ENCODE measurements at places on chromosomes 11 and 22. TPM values are rescaled to one million over a fixed set of nuclear protein-coding genes. Genes with fewer than 3 reads are reported as not detected.

Gene MUC15
- not detected for total RNA-seq

Gene POU2AF3
- total RNA-seq, result not detected

GRCh38 chr11:119729581-119729927 is 554 bp upstream of the NECTIN1 start:
- H3K4me1 ChIP-seq, result peaks cover 22% of the 10 kb centered on the region
- H3K27ac ChIP-seq, result no peak overlapping the region
- no peak for DNase-seq
- peak overlapping the region; percentile 37 for H3K4me3 ChIP-seq

DNA sequence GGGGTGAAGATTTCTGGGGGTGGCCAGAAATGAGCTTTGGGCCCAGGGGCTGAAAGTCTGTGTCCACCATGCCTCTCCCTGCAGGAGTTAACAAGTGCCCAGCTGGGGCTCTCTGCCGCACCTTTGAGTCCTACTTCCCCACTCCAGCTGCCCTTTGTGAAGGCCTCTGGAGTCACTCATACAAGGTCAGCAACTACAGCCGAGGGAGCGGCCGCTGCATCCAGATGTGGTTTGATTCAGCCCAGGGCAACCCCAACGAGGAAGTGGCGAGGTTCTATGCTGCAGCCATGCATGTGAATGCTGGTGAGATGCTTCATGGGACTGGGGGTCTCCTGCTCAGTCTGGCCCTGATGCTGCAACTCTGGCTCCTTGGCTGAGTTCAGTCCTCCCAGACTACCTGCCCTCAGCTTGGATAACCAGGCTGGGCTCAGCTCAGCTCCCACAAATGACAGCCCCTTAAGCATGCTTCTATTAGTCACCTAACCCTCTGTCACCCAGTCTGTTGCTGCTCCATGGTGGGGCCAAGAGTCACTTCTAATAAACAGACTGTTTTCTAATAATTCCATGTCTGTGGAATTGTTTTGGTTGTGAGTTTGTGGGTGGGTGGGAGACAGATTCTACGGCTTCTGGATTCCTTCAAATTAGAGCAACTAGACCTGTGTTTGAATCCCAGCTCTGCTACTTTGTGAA is 3.0 kb upstream of the INPPL1 start:
- H3K27me3 ChIP-seq, result peaks cover 6% of the 10 kb centered on the region
- H3K27ac ChIP-seq, result no peak overlapping the region

DNA sequence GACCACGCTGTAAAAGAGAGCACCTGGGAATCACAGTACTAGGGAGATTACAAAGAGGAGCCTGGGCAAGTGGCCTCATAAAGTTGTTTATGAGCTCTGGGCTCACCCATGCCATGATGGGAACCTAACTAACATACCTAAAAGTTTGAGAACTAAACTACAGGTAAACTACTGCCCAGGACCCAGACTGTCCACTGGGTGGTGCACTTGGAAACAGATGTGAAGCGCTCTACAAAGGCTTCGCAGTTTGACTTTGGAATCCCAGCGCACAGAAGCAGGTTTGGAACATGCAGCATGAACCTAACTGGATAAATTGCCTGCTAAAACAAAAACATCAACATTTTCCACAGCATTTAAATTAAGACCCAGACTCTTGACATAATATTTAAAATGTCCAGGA is 418.6 kb downstream of the FAM181B start:
- no peak overlapping the region for H3K27ac ChIP-seq
- H3K4me1 ChIP-seq, result no peaks in the 10 kb centered on the region
- no peaks in the 10 kb centered on the region for H3K27me3 ChIP-seq
- no peaks in the 10 kb centered on the region for H3K36me3 ChIP-seq
- no peak for DNase-seq

DNA sequence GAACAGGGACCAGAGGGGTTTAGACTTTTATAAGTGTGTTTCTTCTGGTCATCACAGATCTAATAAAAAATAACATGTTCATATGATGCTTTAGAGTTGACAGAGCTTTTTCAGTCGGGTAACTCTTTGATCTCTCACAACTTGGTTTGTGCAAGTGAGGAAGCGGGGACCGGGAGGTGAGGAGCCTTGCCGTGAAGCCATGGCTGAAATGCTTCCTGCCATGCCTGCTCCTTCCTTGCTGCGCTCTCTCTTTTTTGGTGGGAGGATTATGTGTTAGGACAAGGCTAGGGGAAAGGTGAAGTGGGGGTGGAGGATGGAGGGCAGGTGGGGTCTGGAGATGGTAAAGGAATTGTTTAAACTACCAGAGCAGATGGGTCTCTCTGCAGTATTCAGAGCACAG is 23.8 kb downstream of the TEAD1 start:
- H3K27me3 ChIP-seq, result peaks cover 25% of the 10 kb centered on the region
- DNase-seq, result no peak
- no peaks in the 10 kb centered on the region for H3K4me1 ChIP-seq
- no peak overlapping the region for H3K27ac ChIP-seq
- H3K36me3 ChIP-seq, result no peaks in the 10 kb centered on the region
